Activated CD4-positive, alpha-beta T cell treated with anti-CD3 and anti-CD28 coated beads for 24 hours (primary cell): ENCODE measurements at places on chromosomes 12 and 14.
A peak's percentile ranks its signal among the peaks of the same experiment; 100 is the strongest.

DNA sequence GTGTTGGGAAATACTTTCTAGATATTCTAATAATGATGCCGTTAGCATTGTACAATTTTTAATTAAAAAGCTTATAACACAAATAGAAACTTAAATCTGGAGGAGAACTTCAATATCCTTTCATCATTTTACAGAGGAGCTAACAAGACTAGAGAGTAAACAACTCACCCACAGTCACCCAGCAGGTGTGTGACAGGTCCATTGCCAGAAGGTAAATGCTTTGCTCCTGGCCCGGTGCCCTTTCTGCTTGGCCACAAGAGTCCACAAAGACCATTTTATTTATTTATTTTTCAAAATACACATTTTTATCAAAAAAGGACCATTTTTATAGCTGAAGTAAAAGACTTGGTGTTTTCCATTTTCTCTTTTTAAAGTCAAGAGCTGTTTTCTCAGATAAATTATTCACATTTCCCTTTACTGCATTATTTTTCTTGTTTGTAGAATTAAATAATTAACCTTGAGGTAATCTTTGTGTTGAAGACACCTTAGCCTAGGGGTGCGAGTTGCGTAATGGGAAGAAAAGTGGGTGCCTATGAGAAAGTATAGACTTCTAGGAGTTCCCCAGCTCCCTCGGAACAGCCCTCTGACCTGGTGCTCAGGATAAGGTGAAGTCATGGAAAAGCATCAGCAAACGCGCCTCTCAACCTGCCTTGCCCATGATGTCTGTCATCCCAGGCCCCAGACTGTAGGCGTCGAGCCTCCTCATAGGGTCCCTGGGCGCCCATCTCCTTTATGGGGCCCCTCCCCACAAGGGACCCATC, 26.3 kb upstream of the AMIGO2 start:
- DNase-seq = no peak

DNA sequence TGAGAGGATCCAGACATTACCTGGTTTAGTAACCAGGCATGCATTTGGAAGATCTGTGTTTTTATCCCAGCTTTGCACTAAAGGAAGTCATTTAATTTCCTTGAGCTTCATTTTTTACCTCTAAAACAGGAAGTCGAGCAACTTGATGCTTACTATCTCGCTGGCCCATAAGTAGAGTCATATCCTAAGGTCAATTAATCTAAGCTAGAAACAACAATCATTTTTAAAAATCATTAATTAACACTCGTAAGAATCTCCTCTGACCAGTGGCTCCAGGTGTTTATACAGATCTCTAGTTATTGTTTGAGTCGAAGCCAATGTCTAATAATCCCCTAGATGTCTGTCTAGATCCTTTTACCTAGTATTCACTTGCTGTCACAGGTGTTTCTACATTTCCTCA, 355.8 kb upstream of the DCN start:
- DNase-seq = no peak

DNA sequence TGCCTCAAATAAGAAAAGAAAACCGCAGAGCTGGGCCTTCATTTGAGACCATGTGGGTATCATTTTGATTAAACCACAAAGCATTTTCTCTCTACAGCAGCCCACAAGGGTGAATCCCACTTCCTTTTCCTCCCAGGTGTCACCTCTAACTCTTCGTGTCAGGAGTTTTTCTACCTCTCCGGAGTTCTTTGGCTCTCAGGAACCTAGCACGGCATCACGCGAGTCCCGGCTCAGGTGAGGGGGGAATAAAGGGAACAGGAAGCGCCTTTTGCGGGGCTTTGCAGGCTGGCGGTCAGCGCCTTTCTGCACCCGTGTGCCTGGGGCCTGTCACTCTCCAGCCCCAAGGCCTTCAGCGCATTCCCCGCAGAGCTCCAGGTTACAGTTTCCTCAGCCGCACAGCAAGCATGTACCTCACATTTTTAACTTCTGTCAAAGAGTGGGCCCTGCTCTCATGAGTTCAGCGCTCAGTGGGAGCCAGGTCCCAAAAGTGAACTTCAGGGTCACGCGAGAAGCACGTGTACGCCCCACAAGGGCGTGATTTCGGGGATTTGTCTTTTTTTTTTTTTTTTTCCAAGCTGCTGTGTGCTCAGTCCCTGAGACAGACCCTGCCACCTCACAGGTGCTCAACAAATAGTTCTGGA, 740 bp upstream of the PRPF40B start:
- DNase-seq = peak; percentile 6

DNA sequence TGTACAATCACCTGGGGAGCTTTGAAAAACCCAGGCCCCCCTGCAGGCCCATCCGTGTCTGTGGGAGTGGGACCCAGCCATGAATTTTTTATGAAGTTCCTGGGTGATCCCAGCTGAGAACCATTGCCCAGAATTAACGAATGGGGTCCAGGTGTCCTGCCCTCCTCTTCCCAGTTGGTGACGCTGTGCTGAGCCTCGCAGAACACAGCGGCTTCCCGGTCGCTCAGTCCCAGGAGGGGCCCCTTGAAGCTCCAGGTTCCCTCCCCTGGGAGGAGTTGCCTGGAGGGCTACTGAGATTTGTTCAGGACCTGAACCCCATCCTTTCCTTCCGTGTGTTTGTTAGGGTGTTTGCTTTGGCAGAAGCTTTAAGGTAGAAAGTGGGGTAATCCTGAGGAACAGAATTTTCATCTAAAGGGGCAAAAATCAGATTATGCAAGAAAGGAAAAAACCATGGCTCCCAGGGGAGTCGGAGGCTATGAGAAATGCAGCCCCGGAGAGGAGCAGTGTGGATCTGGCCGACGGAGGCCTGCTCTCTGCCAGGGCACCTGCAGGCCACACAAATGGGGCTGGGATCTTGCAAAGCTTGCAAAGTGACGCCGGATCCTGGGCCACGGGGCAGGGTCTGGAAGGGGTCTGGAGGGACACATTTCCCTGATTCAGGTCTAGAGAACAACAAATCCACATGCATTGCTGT, 164.7 kb upstream of the PRMT8 start:
- no peak for DNase-seq

- no peak for DNase-seq
These were observed 158.1 kb downstream of the ATP23 start for GRCh38 chr12:58099476-58099875.

- no peak for DNase-seq
These were observed 76.3 kb downstream of the CMAS start for GRCh38 chr12:22122359-22122758.

- DNase-seq = no peak
These were observed 22.4 kb upstream of the GPR33 start for GRCh38 chr14:31510222-31510621.

GRCh38 chr12:4265280-4265679, 8.3 kb upstream of the CCND2 start:
- DNase-seq = no peak

DNA sequence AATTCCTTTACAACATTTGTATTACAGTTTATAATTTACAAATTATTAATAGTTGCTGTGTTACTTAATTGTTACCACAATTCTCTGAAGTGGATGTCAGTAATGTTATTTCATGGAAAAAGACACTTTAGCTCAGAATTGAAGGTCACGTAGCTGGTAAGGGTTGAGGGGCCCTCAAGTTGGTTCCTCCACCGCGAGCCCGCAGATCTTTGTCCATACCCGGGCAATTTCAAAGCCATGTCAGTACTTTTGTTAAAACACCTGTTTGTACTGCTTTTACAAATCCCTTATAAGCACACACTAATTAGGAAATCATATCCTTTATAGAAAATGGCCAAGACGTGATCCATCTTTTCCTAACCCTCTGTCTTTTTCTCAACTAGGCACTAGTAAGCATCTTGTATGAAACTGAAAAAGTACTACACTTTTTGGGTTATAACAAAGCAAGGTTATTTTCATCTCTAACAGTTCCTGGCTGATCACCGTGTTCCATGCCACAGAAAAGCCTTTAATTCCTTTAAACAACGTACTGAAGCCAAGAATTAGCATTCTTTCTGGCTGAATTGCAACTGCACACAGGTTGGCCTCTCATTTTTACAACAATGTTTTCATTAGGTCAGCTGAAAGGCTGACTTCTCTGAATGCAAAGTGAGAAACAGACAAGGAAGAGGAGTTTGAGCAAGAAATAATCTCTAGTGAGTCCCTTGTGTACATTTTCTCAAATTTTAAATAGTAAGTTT, 76.1 kb downstream of the CNTN1 start:
- DNase-seq = no peak

- no peak for DNase-seq
These were observed 7.4 kb downstream of the FOXN4 start for GRCh38 chr12:109301643-109302168.

GRCh38 chr12:60043236-60043635, 447.4 kb downstream of the SLC16A7 start:
- no peak for DNase-seq

DNA sequence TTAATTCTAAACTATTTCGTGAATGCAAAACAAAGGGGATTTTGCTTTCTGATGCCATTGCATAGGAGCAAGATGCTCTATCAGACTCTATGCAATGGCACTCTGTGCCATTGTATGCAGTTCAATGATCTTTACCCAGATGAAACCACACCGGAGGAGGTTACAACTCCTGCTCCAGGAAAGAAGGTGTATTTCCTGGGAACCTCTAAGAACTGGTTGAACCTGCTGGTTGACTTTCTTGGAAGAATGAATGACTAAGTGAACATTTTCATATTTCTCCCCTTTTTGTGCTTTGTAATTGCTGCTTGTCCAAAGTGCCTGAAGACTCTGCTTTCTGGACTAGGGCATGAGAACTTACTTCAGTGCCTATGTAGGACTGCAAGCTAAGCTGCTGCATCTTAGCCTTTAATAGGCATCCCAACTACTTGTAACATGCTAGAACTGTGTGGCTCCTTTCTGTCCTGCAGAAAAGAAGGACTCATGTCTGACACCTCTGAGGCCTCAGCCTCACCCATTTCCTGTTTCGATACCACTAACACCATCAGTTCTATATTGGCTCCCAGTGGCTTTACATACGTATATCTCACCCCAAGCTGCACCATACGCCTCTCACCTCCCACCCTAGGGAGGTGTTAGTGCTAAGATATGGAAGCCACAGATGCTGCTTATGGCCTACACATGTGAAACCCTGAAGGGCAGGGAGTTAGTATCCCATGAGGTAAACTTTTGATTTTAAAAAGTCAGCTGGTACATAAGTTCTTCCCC, 193.5 kb upstream of the CNOT2 start:
- DNase-seq = no peak

DNA sequence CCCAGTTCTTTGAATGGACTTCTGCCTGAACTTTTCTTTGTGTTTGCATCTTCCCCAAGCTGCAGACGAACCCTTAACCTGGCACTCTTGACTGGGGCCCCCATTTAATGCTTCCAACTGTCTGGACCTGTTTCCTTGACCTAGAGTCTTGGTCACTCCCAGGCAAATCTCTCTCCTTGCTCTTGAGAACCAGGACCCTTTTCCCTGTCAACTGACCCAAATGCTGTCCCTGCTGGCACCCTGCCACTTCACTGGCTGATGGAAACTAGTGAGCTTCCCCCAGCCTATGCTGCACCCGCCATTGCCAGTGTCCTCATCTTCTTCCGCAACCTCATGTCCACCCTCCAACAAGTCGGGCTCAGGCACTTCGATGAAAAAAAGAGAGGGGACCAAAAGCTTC, 79.5 kb downstream of the PRIMA1 start:
- no peak for DNase-seq

- DNase-seq = no peak
These were observed 3.4 kb downstream of the ARG2 start for GRCh38 chr14:67623114-67623513.

- no peak for DNase-seq
These were observed 8.5 kb downstream of the SLC6A15 start for GRCh38 chr12:84904051-84904450.

DNA sequence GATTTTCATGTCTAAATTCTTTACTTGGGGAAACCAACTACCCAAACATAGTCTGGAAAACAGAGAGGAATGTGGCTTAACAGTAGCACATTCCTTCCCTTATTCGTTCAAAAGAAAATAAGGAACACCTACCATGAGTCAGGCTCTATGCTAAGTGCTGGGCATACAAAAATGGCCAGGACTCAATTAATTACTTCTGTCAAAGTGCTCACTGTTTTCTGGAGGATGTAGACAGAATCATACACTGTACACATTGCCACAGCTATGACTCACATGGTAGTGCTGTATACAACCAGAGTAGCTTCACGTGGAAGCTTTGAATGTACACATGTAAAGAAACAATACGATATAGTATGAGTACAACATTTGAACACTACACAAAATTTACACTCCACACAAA, 50.1 kb downstream of the SLC25A21 start:
- no peak for DNase-seq

- DNase-seq = peak; percentile 20
These were observed 11.9 kb downstream of the TMEM52B start for GRCh38 chr12:10190558-10191388.

- no peak for DNase-seq
These were observed 49.9 kb upstream of the LTBP2 start for GRCh38 chr14:74661726-74662450.

- DNase-seq = no peak
These were observed 635.5 kb downstream of the KCNH5 start for GRCh38 chr14:62409626-62410300.

GRCh38 chr12:41663598-41664265, 475.6 kb downstream of the PDZRN4 start:
- no peak for DNase-seq

- DNase-seq = no peak
These were observed 201.6 kb downstream of the RAD51B start for GRCh38 chr14:68020999-68021663.

DNA sequence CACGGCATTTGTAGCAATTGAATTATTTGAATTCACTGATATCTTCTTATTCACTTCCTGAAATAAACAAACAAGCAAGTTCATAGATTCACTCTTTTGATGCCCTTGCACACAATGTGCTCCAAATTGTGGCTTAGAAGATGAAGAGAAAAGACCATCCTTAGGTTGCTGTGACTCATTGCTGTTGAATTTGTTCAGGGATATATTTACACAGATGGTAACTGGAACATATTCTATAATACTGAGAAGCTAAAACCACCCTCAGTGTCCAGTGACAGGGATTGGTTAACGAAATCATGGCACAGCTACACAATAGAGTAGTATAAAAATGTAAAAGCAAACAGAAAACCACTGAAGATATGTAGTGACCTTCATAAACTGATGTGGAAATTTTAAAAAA, 3.1 kb downstream of the PRB4 start:
- no peak for DNase-seq

DNA sequence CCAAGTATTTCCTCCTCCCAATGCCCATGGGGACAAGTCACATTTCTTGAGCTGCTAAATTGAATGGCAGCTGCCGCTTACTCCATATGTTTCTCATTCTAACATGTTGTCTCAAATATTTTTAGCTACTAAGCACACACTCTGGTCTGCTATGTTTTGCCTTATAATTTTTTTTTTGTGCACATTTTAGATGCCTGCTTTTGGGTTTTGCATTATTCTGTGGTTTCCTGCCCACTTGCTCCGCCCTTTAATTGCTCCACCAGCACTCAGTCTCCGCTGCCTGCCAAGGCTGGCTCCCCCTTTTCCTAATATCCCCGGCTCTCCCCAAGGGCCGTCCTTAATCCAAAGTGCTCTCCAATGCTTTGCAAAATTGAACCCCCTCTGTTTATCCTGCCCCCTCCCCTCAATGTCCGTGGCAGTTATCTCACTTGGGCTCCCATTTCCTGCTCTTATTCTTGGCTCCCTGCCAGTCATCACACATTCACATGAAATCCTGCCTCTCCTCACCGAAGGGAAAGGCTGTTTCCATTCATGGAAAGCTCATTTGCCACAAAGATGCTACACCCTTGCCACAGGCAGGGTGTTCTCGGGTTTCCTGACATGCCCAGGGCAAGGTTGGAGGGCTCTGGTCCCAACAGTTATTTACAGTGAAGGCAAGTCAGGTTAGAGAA, 79.4 kb downstream of the C12orf75 start:
- no peak for DNase-seq
